Activated naive CD4-positive, alpha-beta T cell treated with Interleukin-2 at 50 U/mL for 16 hours (primary cell): ENCODE measurements at places on chromosomes 7 and 10.

GRCh38 chr10:73083221-73083620 lies 13.4 kb downstream of the P4HA1 start:
- no peak for DNase-seq

GRCh38 chr7:114981323-114981722 lies 59.4 kb downstream of the MDFIC start:
- DNase-seq, result no peak

DNA sequence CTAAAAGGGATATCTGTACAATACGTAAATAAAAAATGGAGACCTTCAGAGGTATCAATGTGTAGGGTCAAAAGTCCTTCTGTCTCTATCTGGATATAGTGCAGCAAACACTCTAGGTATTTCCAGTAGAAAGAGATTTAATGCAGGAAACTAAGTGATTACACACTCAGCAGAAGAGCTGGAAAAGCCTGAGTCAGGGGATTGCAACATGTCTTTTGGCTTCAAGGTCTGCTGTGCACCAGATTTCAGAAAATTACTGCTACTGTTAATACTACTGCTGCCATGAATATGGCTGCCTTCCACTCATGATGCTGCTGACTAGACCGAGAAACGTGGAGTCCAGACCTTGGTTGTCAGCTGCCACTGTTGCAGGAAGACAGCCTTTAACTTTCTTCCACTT lies 94.9 kb upstream of the DLX6 start:
- no peak for DNase-seq

GRCh38 chr7:29496355-29497020 lies 67.1 kb upstream of the PRR15 start:
- no peak for DNase-seq

- DNase-seq, result no peak
Measured at GRCh38 chr10:93342366-93342765, 139.8 kb downstream of the MYOF start.

DNA sequence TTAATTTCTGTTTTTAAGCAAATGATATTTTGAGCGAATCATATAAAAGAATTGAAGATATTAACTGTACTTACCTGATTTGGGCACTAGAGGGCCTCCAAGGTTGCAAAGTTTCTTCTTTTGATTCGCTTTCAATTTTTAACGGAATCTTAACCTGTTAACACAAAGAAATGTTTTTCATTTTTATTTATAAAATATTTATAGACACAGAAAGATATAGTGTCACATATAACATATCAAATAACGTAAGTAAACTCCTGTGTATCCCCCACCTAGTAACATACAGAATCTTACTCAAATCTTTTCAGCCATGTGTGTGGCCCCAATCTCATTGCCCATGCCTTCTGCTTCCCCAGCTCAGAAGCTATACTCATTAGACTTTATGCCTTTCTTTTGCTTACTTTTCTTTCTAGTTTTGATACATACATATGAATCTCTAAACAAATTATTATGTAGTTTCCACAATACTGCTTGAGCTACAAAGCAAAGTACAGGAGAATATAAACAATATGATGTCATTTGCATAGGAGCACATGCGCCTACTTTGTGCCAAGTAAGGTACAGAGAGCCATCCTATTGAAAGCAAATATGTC lies 49.5 kb upstream of the ZPBP start:
- DNase-seq, result no peak

DNA sequence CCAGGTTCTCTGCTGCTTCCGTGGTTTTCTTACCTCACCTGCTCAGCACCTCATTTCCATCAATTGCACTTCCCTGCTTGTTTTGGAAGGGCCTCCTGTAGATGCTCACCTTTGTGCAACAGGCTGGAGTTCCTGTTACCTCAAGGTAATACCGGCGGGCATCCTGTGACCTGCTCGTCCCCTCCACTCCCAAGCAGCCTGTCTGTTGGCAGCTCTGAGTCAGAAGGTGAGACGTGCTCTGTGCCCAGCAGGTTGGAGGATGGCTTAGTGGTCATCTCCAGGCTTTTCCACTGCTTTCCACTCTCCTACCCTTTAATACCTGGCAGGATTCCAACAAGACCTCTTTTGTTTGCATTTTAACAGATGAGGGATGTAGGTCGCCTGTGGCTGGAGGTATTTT lies 86.0 kb downstream of the CAMK1D start:
- DNase-seq, result no peak

GRCh38 chr10:130194991-130195645 lies 58.9 kb downstream of the GLRX3 start:
- no peak for DNase-seq

GRCh38 chr7:132102942-132103341 lies 473.3 kb downstream of the PLXNA4 start:
- DNase-seq, result no peak

GRCh38 chr7:125775317-125775716 lies 845.7 kb upstream of the POT1 start:
- no peak for DNase-seq

GRCh38 chr7:17095931-17096330 lies 202.5 kb upstream of the AHR start:
- no peak for DNase-seq

DNA sequence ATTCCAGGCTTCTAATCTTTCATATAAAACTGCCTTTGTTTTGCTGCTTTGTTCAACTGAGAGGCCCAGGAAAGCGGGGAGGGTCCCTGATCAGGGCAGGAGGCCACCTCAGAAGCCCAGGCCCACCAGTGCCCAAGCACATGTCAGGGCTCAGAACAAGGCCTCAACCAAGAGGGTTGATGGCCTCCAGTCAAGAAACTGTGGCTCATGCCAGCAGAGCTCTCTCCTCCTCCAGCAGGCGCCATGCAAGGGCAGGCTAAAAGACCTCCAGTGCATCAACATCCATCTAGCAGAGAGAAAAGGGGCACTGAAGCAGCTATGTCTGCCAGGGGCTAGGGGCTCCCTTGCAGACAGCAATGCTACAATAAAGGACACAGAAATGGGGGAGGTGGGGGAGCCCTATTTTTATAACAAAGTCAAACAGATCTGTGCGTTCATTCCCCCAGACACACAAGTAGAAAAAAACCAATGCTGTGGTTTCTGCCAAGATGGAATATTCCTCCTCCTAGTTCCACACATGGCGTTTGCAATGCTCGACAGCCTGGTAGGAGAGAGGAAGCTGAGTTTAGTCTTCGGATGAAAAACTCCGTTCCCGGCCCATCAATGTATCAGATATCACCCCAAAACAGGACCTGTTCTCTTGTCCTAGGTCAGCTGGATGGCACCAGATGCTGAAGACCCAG lies 34.0 kb downstream of the PSAP start:
- DNase-seq, result no peak

- no peak for DNase-seq
Measured at GRCh38 chr10:1559311-1559710, 178.0 kb downstream of the ADARB2 start.

DNA sequence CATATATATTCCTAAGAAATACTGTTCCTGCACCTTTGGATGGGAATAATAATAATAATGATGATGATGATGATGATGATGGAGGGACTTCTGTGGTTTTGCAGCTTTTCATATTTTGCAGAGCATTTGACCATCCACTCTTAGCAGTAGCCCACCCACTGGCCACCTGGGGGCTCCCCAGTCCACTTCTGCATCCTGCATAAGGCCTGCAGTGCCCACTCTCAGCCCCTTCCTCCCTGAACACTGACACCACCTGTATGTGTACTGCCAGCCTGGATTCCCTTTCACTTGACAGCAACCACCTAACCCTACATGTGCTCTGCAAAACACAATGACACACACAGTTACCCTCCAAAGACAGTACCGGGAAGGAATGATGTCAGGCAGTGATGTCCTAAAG lies 131.4 kb downstream of the ADAM12 start:
- no peak for DNase-seq

DNA sequence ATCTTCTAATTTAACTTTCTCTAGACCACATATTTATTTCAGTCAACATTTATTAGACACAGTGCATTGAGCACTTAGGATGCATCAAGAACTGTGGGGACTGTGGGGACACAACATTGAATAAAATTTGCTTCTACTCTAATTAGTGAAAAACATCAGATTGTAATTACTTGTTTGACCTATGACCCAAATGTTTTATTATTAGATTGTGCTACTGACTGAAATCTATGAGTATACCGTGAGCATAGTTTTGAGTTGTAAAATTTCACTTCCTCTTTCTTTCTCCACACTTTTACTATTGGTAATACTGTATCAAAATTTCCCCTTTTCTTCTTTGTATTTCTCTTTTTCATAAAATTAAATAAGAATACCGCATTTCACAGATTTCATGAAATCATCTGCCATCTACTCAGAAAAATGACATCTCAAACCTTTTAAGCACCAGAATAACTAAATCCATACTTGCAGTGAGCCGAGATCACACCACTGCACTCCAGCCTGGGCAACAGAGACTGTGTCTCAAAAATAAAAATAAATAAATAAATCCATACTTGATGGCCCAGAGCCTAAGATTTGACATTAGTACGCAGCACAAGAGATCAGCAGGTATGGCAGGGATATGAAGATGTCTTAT lies 25.4 kb upstream of the INPP5F start:
- no peak for DNase-seq

GRCh38 chr10:75058161-75058560 lies 53.3 kb upstream of the SAMD8 start:
- no peak for DNase-seq

- DNase-seq, result no peak
Measured at GRCh38 chr10:131041441-131041840, 270.1 kb downstream of the TCERG1L start.

DNA sequence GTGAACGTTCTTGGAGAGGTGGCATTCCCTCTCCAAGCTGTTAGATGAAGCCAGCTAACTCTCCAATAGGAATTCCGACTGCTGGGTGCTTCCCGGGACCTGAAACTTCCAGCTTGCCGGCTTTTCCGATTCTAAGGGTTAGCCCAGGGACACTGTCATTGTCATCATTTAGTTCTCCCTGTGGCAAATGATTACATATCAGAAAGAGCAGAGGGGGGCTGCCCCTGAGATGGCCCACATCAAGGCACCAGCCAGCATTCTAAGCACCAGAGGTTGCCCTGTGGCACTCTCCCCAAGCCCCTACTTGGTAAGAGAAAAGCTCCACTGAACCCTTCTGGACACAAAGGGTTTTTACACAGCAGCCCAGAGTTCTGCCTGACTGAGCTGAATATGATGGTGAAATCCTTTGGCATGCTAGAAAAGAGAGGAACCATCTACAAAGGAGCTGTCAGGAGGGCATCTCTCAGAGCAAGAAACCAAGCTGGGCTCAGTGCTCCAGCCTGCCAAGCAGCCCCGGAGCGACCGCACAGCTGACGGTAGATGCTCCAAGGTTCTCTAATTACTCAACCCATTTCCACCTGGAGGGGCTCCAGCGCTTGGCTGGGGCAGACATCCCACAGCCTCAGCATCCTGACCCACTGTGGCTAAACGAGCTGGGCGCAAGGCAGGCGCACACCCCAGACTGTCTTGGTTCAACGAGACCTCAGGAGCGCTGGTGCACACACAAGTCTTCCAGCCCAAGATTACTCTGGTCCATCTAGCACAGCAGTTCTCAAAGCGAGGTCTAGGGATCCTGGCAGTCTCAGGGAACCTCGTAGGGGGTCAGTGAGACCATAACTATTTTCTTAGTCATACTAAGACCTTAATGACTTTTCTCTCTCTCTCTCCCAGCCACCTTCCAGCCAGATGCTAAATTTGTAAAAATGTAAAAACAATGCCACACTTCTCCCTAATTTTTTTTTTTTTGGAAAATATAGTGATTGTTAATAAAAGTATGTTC lies 160.5 kb downstream of the GFRA1 start:
- no peak for DNase-seq
